ENCODE measurements at places on chromosomes 3 and 15.
A peak's percentile ranks its signal among the peaks of the same experiment; 100 is the strongest.

DNA sequence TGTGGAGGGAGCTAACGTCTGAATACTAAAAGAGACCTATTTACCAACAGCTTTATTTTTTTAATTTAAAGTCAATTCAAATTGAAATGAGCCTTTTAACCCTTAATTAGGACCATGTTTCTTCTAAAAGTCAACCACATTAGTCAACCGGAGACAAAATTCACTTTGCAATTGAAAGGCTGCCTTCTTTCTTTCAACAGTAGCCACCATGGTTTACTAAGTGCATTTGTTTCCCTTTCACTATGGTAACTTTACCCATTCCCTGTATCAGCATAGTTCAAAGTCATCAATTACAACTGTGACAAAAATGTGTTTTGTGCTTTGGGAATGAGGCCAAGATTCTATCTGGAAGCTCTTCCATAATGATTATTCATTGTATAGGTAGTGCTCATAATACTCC lies 225.4 kb downstream of the EPHA3 start:
- DNase-seq, result no peak

GRCh38 chr15:83106994-83107840 lies at the start of gene TM6SF1:
Gene TM6SF1, plus strand, starts transcription at chr15:83107645. Its CDS starts 36 bp downstream, at chr15:83107681.
- peak; percentile 17 for DNase-seq

DNA sequence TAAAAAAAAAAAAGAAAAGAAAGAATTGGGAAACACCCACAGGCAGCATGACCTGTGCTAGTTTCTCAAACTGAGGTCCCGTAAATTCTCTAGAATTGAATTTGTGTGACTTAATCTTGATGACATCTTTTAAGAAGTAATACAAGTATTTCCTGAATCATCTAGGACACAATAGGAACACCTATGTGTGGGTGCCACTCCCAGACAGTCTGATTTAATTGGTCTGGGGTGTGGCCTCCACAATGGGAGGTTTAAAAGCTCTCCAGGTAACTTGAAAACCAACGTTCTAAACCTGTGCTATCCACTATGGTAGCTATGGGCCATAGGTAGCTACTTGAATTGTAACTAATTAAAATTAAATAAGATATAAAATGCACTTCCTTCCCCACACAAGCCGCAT lies 28.1 kb downstream of the CFAP92 start:
- no peak for DNase-seq

- DNase-seq, result no peak
These were observed 43.4 kb downstream of the ST3GAL6 start for GRCh38 chr3:98806521-98806920.

DNA sequence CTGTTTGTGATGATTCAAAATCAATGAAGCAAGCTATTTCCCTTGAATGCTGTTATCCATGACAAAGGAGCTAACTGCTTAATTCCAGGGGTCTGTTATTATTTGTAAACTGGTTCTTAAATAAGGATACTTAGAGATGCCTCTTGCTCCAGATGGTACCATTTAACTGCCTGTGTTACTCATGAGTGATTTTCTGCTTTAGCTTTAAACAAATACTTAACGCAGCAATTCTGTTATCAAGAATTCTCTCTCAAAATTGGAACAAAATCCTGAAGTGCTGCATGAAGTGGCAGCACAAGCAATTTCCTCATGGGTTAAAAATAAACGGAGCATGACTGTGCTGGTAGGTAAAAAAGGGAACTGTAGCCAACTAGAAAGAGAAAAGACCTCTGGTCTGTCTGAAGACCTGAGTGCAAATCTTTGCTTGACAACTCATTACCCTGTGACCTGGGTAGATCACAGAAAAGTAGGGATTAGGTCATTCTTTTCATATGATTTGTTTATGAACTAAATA lies 62.5 kb upstream of the GBE1 start:
- no peak for DNase-seq

- DNase-seq, result peak; percentile 27
These were observed 125.3 kb upstream of the THBS1 start for GRCh38 chr15:39455471-39455991.

DNA sequence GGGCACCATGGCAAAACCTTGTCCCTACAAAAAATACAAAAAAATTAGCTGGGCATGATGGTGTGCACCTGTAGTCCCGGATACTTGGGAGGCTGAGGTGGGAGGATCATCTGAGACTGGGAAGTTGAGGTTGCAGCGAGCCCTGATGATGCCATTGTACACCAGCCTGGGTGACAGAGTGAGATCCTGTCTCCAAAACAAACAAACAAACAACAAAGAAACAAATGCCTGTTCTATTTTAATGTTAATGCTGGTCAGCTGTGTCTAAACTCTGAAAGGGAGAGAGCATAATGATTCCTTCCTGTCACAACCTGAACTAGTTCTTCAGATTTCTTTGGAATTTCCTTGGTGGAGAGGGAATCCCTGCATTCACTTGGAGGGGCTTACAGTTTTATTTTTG lies 413.0 kb upstream of the TBL1XR1 start:
- DNase-seq, result no peak

- DNase-seq, result no peak
These were observed 18.9 kb downstream of the ADPGK start for GRCh38 chr15:72764656-72765055.

DNA sequence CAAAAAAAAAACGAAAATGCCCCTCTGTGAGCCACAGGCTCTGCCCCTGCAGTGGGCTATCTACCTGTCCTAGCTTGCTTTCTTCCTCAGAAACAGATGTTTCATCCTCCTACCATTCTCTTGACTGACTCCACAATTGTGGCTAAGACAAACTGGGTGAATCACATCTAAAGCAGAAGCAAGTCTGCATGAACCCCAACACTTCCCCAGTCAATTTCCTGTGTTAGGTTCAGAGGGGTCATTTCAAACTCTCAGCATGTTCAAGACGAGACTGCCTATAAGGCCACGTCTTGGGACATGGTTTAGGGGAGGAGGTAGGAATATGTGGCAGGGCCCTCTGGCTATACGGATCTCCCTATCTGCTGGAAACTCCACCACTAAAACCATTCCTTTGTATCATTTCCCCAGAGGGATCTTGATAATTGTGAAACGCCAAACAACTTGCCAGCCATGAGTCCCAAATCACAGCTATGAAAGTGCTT lies 28.6 kb upstream of the ANKDD1A start:
- DNase-seq, result no peak

DNA sequence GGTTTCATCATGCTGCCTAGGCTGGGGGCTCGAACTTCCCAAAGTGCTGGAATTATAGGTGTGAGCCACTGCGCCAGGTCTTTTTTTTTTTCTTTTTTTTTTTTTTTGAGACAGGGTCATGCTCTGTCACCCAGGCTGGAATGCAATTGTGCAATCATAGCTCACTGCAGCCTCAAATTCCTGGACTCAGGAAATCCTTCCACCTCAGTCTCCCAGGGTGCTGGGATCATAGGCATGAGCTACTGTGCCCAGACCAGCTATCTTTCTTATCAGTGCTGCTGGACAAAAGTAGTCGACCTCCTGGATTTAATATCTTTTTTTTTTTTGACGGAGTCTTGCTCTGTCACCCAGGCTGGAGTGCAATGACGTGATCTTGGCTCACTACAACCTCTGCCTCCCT lies 60.8 kb downstream of the TFDP2 start:
- DNase-seq, result peak; percentile 9

DNA sequence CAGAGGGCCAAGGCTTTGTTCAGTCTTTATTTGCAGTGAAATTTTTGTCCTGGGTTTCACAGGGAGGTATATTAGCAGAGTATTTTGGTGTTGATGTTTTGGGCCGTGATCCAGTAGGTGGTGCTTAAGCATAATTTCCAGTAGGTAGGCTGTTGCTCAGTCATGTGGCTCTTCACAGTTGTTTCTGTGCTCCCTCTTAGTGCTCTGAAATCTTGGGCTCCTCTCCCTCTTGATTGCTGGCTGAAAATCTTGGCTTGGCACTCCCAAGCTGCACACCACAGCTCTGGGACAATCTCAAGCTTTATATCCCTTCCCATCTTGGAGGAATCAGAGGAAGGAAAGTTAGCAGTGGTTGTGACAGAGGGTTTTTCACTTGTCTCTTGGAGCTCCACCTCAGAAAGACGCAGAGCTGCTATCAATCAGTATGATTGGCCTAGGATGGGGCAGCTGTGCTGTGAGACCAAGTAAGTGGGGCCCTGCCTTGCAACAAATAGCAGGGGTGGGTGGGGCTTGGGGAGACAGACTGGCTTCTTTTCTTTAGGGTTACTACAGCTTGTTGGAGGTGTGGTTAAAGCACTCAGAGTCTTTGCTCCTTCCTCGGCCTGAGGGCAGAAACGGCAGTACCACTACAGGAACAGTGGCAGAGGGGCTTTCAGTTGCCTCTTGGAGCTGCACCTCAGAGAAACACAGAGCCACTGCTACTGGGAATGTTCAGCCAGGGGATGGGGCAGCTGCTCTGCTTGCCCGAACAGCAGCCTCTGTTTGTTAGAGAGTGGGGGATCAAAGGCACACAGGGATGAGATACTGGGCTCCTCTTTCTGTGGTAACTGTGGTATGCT lies 627.0 kb downstream of the SI start:
- DNase-seq, result no peak

DNA sequence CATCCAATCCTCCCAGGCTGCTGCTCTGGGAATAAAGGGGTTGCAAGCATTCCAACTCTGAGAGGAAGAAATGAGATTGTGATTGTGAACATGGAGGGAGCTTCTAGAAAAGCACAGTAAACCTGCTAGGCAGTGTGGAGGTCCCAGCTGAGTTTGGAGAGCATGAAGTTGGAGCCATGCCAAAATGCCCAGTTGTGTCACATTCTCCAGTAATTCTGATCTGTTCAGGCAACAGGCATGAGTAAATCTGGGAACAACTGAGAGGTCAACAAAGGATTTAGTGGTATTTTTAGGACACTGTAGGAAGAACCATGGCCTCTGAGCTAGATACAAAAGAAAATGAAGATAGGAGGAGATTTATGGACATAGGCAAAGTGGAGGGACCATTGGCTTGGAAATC lies 74.7 kb downstream of the CYP19A1 start:
- no peak for DNase-seq

DNA sequence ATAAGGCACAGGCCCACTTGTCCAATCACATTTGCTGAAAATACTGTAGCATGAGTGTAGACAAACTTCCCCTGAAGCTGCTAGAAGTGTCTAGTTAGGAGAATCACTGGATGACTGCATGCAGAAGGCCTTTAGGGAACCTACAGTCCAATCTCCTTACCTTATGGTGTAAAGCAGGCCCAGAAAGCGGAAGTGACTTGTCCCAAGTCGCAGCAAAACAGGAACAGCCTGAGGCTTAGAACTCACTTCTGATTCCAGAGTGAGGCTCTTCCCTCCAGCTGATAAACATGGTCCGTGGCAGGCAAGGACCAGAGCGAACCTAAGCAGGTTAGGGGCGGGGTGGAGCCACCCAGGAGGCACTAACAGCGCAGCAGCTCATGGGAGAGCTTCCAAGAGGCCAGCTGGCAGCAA lies 2.5 kb downstream of the GRAMD2A start:
- no peak for DNase-seq

DNA sequence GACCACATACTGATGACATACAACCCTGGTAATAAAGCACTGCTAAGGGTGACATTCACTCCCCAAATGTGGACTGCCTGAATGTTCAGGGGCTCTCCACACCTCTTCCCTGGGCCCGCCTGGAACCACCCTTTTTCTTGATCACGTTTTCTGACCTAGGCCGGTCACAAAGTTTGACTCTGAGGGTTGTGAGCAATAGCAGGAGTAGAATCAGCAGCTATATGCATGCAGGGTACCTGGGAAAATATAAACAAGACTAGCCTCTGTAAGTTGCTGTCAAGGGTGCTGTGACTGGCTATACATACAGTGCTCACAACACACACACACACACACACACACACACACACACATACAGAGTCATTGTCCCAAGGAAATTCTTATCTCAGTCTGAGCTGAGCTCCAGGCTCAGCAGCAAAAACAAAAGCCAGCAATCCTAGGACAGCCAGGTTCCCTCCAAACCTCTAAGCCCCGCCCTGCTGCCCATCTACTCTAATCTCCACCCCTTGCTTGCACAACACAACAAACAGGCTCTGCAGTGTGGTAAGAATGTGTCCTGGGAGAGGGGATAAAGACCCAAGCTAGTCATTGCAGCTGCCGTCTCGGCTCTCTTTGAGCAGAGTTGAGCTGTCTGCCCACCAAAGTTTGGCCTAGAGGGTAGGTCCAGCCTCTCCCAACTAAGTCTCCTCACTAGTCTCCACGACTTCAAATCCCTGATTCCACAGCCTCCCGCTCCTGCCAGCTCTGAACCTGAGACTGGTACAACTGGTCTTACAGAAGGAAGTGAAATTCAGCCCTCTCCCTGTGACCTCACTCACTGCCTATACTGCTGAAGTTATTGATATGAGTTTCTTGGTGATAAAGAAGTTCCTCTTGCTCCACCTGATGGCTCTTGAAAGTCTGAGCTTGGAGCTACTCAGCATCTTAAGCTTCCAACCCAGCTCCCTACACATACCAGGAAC lies 2.2 kb downstream of the BMF start:
- DNase-seq, result no peak

- peak; percentile 29 for DNase-seq
These were observed 77.7 kb downstream of the CRYGS start for GRCh38 chr3:186466391-186466974.

GRCh38 chr3:49076646-49077045 lies 17.2 kb downstream of the QRICH1 start:
- no peak for DNase-seq

- peak; percentile 70 for DNase-seq
These were observed 585 bp downstream of the SLCO3A1 start for GRCh38 chr15:91853948-91854638.

GRCh38 chr3:77682162-77682561 lies 642.3 kb downstream of the ROBO2 start:
- no peak for DNase-seq

DNA sequence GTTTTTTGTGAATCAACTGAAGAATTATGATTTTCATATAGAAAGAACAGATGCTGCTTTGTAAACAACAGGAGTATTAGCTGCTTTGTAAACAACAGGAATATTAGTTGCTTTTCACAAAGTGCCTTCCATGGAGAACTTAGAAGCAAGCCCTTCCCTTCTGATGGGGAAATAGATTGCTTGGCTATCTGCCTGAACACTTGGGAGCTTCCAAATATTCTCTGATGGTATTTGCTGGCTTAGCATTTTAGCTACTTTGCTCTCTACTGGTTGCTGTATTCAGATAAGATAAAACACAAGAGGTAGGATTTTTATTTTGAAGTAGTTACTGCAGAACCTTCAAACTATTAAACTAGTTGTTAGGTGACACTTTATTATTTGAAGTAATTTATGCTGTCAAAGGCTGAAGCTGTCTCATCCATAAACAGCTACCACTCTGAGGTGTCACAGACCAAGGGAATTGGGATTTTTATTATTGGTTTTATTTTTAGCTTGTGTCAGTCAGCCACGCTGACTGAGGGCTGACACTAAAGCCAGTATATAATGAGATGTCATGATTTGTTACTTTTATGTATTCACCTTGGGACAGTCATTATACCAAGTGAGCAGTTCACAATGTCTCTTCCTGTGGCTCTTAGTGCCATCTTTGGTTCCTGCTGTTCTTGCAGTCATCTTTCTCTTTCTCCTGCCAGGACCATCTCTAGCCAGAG lies 50.0 kb downstream of the ZIC1 start:
- DNase-seq, result no peak

DNA sequence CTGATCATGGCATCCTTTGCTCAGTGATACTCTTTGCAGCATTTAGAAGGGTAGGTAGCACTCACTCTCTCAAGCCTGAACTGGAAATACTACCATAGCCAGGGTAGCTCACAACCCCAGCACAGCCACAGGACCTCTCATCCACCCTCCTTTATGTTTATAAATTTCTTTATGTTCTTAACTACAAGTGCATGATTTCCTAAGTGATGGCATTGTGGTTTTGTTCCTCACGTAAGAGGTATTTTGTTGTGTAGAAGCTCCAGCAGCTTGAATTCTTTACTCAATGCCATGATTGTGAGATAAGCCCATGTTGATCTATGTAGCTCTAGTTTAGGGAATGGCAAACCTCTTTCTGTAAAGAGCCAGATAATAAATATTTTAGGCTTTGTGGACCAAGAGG lies 7.9 kb upstream of the RTP3 start:
- no peak for DNase-seq
